NCI-H1930 (cell line): ENCODE measurements at places on chromosomes 2 and 18.

DNA sequence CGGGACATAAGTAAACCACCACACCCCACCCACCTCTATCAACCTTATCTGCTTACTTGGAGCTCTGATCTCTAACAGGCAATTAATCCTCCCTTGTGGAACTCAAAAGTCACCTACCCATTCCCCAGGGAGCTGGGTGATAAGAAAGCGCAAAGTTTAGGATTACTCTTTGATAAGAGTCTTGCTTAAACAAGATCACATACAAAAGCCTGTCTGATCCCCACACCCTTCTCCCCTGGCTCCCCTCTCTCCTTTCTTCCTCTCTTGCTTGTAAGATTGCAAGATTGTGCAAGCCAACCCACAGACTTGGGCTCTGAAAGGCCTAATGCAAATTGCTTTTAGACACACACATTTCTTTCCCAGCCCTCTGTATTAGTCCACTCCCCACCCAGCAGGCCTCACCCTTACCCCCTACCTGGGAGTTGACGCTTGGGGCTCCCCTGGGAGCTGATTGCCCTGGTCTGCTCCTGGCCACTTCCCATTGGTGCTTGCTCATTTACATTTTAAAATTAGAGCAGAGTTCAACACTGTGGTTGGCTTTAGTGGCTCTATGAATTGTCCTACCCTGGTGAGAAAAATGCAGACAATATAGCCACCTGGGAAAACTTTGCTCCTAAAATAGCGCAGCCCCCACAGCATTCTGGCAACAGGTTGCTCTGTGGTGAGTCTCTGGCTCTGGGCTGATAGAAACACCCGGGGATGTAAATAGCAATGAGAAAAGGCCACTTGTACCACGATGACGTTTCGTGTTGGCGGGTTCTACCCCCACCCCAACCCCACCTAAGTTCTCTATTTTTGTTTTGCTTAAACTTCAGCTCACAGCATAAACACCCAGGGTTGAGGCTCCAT lies 92.8 kb upstream of the MSH2 start:
- DNase-seq, result no peak

DNA sequence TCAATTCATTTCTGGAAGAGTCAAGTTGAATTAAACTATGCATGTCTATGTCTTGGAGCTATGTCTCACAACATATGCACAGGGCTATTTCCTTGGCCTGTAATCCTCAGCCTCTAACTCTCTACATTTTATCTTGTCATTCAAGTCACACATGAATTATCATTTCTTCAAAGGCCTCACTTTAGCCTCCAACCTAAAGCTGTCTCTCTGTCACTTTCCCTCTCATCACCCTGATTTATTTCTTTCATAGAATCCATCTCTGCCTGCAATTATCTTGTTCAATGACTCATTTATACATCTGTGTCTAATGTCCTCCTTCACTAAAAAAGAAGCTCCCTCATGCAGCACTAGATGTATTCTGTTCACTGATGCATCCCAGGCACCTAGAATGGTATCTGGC lies 614.2 kb upstream of the REG3G start:
- DNase-seq, result no peak

DNA sequence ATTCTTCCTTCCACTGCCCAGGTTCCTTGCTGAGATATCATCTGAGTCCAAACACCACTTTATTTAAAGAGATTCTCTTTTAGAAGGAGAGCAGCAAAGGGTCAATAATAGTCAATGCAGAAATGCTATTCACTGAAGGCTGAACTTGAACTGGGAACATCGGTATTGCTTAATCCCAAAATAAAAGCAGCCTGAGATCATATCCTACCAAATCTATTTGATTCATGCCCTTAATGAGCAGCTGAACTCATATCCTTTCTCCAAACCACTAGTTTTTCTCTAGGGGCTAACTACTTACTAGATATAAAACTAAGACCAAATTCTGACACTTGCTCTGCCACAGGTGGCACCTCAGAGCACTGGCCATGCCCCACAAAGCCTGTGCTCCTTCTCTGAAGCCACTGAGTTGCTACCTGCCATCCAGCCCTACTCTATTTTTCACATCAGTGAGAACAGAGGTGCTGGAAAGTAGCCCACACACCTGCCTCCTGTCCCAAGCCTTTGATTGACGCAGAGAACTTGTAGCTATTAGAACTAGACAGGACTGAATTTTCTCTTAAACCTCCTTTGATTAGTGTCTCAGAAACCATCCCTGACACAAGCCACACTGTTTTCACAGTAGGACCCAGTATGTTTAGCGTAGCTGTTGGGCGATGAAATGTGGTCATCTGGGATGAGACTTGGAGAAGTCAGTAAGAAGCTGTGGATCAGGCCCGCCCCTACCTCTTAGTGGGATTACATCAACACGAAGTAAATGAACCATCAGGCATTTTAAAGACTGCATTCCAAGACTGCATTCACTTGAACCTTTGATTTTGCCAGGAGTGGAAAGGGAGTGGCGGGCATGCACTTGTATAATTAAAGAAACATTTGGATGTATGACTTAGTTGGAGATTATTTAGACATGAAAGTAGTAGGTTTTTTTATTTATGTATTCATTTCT lies 124.3 kb downstream of the RBMS1 start:
- no peak for DNase-seq

DNA sequence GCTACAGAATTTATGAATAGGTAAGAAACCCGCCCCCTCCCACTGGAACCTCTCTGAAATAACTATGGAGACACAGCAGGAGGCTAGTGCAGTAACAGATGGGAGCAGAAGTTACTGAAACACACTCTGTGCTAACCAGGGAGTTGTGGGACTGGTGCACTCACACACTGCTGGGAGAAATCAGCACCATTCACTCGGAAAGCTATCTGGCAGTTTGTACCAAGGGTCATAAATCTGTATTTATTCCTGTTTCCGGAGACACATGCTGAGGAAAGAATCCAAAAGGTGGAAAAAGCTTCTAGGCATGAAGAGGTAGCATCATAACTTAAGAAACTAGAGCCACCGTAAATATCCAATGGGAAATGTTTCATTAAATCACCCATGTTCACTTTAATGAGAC lies 39.9 kb downstream of the TGFA start:
- DNase-seq, result no peak

- peak; percentile 41 for DNase-seq
These were observed 104.3 kb upstream of the CNGA3 start for GRCh38 chr2:98242003-98242402.

DNA sequence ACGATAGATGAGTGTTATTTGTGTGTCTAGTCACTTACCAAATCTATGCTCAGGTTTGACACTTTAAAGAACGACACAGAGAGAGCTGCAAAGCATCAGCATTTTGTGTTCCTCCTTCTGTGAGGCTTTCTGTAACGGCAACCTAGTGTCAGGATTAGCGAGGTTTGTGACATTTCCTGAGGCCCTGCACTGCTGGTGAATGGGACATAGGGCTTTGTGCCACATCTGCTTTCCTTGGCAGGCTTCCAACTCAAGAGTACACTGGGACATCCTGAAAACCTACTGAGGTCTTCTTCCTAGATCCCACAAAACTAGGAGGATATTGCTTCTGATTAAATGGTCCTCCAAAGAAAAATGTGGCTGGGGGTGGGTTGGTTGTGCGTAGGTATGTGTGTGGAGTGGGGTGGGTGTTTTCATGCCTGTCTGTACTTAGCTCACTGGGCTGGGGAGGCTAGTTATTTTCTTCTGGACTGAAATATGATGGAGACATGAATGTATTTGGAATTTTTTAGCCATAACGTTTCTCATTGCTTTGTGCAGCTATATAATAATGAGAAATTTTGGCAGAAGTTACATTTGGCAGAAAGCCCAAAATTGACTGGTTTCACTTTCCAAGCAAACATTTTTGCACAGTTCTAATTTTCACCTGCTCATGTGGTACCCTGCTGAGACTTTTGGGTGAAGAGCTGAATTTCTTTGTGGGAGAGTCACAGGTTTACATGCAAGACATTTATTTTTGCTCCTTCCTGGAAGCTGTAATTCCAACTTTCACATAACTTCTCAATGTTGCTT lies 308.4 kb downstream of the XIRP2 start:
- DNase-seq, result no peak

- DNase-seq, result no peak
These were observed 494.9 kb upstream of the LRATD1 start for GRCh38 chr2:14137643-14138042.

- no peak for DNase-seq
These were observed 76.6 kb downstream of the BAZ2B start for GRCh38 chr2:159539701-159540100.

DNA sequence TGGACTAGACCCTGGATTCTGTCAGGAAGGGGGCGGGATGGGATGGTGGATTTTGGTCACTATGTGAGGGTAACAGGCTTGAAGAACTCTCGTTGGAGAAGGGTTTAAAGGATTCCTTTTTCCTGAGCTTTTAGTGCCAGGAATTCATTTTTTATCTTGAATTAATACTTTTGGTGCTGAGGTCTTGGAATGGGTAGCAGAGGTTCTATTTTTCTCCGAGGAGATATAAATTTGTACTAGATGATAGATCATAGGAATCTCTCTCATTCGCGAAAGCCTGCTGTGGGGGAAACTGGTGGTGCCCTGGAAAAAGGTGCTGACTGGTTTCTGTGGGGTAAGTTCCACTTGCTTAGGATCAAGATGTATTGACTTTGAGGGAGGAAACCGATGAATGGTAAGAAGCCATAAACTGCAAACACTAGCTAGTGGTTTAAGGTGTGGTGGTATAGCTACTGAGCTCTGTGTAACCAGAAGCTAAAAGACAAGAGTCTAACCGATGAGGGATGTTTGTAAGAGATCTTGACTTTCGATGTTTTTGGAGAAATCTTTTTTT lies 706 bp downstream of the AGPS start:
- no peak for DNase-seq

DNA sequence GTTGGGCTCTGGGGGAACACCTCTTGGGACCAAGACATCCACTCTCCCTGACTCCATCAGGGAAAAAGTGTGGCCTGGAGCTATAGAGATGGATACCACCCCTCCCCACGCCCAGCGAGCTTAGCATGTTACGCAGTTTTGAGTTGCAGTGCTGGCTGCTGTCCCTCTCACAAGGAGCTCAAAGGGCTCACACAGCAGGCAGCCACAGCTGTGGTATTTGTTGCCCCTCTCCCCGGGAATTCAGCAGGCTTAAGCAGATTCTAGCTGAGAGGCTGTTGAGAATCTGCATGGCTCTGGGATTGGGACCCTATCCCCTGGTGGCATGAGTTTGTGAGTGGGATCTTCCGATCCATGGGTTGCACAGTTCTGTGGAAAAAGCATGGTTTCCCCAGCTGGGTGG lies 673.1 kb upstream of the FSHR start:
- no peak for DNase-seq

DNA sequence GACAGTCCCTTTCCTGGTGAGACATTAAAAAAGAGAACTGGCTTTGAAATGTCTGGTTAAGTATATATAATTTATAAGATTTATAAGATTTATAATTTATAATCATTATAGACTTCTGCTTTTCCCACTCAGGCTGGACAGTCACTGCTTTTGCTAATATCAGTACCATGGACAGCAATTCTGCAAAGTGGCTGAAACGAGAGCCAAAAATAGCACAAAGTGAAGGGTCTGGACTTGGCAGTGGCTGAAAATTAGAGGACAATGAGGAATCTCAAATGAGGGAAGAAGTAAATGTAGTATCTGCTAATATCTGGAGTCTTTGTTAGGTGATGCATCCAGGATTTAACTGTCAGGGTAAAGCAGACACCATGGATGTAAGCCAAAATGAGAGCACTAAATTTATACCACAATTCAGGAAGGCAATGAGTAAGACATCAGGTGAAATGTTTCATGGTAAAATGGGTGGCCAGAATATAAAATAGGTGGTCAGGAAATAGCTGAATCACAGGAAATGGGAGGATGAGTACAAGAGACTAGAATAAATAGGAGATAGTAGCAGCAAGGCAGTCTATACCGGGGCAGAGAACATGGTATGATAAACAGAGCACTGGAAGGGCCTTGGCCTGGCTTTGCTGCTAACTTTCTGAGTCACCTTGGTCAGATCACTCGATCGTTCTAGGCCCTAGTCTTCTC lies 39.6 kb upstream of the BOD1L2 start:
- no peak for DNase-seq

GRCh38 chr2:42163444-42164045 lies 5.6 kb upstream of the EML4 start:
- DNase-seq, result no peak

DNA sequence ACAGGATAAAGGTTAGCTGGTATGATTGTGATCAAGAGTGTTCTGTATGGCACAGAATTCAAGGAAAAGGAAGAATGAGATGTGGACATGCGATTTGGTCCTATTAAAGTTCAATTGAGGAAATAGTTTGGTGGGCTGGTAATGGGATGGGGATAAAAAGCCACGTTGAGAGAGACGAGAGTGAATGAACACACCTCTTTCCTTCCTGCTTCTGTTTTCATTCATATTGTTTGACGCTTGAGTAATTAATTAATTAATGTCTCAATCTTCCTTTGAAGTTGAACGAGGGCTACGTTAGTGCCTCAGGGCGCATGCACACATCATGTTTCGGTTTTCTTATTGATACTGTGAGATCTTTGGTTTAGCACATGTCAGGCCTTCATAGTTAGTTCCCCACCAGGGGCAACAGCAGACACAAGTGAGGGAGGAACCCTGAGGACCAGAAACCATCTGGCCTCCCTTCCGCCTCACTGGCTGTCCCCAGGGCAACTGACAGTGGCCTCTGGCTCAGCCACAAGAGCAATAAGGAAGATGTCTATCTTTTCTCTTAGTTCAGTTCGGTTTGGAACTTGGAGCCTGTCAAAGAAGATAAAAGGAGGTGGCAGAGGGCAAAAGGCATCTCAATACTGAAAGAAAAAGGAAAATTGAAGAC lies 116.0 kb downstream of the LIPG start:
- no peak for DNase-seq

GRCh38 chr18:50432915-50433314 lies 58.1 kb downstream of the SKA1 start:
- DNase-seq, result no peak

- DNase-seq, result no peak
These were observed 22.1 kb downstream of the FIGN start for GRCh38 chr2:163713534-163714311.
